ENCODE measurements at places on chromosomes 6 and 20.

GRCh38 chr6:42423244-42423643 is 28.5 kb downstream of the TRERF1 start:
- no peak for DNase-seq

- no peak for DNase-seq
Observed at GRCh38 chr20:57835074-57835452, 125.2 kb upstream of the PMEPA1 start.

GRCh38 chr6:127317388-127318128 is 25.9 kb downstream of the ECHDC1 start:
- DNase-seq, result no peak

- no peak for DNase-seq
Observed at GRCh38 chr6:135196739-135197510, 15.8 kb downstream of the MYB start.

DNA sequence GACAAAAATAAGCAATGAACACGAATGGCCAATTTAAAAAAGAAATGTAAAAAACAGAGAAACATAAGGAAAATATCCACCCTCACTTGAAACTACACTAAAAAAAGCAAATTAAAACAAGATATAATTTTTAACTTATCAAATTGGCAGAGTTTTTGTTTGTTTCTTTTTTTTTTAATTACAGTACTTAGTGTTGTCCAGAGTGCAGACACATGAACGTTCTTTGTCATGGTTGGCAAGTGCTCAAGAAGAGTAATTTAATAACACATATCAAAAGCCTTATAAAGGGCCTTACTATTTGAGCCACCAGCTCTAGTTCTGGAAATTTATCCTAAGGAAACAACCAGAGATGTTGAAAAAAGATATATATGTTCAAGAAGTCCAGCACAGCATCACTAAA is 142.3 kb downstream of the ATXN1 start:
- DNase-seq, result no peak

- no peak for DNase-seq
Observed at GRCh38 chr6:110690916-110691315, 124.4 kb downstream of the CDK19 start.

DNA sequence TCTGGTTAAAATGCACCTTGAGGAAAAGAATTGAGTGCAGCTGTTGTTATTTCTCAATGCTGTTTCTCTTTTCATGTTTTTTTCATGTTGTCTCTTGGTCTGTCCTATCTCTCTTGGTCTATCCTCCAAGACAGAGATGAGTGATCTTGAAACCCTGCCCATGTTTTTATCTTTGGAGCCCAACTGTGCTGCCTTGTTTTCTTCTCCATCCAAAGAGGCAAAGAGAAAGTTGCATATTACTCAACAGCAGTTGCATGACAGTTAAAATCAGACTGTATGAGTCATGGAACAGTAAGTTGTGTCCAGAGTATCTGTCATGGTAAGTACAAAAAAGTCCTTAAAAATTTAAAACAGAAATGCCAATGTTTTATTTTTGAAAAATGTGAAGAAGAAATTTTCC is 26.2 kb downstream of the BCAS1 start:
- DNase-seq, result no peak

DNA sequence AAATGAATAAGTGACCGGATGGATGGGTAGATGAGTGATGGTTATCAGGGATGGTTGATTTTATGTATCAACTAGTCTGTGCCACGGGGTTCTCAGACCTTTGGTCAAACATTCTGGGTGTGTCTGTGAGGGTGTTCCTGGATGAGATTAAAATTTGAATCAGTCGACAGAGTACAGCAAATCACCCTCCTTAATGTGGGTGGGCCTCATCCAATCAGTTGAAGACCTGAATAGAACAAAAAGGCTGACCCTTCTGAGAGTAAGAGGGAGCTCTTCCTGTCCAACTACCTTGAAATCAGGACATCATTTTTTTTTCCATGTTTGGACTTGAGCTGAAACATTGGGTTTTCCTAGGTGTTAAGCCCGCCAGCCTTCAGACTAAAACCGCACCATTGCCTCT is 136.4 kb upstream of the ATXN1 start:
- no peak for DNase-seq

DNA sequence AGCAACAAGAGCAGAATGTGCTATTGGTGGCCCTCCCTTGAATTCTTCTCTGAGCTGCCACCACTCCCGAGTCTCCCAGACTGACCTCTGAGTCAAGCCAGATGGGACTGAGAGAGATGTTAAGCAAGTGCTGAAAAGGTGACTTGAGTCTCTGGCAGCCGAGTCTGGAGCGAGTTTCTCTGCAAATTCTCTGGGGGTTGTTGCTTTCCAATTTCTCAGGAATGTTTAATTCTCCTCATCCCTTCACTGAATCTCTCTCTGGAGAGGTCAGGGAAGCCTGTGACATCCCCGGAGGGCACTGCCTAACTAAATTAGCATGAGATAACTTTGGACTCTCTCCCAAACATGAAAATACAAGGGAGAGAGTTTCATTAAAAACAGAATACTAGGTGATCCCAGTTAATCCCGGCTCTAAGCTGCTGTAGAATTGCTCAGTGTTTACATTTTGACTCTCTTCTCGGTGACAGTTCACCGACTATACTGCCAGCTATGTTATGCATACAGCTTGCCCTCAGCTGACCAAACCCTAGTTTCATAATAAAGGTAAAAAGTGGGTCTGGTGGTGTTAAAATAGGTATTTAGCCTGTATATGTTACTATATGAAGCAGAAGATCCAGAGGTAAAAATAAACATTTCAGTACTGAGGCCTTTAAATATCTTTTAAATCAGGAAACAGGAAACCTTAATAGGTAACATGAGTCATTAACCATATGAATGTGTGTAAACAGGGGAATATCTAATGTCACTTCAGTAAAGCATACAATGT is 157.9 kb downstream of the FOXC1 start:
- DNase-seq, result no peak

GRCh38 chr6:169978615-169979161 is 227.3 kb downstream of the ERMARD start:
- DNase-seq, result no peak

DNA sequence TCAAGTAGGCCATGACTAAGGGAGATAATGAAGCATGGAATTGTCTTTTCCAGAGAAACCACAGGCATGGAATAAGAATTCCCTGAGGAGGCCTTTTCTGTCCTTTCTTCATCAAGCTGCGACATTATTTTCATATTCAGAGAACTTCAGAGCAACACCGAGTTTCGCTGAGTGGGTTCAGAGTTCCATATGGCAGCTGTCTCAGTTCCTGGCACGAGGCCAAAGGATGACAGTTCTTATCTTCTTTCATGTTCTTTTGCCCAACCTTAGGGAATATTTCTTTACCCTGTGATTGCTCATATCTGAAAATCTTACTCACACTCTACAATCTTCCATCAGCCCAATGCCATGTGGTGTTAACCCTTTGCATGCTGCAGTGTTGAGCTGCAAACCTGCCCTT is 135.3 kb upstream of the BMP2 start:
- peak; percentile 58 for DNase-seq

GRCh38 chr6:45783716-45784115 is 231.9 kb downstream of the CLIC5 start:
- DNase-seq, result no peak

GRCh38 chr6:158751224-158751623 is 67.9 kb downstream of the EZR start:
- DNase-seq, result no peak

- no peak for DNase-seq
Observed at GRCh38 chr6:168315596-168315995, 4.0 kb downstream of the DACT2 start.

GRCh38 chr6:28583463-28583862 is 57.8 kb downstream of the GPX5 start:
- DNase-seq, result no peak

GRCh38 chr20:47988676-47989075 is 203.4 kb upstream of the SULF2 start:
- no peak for DNase-seq

GRCh38 chr20:24993337-24994185 is 1.0 kb upstream of the APMAP start:
- DNase-seq, result peak; percentile 66

GRCh38 chr6:81700414-81700813 is 52.1 kb downstream of the TENT5A start:
- no peak for DNase-seq

DNA sequence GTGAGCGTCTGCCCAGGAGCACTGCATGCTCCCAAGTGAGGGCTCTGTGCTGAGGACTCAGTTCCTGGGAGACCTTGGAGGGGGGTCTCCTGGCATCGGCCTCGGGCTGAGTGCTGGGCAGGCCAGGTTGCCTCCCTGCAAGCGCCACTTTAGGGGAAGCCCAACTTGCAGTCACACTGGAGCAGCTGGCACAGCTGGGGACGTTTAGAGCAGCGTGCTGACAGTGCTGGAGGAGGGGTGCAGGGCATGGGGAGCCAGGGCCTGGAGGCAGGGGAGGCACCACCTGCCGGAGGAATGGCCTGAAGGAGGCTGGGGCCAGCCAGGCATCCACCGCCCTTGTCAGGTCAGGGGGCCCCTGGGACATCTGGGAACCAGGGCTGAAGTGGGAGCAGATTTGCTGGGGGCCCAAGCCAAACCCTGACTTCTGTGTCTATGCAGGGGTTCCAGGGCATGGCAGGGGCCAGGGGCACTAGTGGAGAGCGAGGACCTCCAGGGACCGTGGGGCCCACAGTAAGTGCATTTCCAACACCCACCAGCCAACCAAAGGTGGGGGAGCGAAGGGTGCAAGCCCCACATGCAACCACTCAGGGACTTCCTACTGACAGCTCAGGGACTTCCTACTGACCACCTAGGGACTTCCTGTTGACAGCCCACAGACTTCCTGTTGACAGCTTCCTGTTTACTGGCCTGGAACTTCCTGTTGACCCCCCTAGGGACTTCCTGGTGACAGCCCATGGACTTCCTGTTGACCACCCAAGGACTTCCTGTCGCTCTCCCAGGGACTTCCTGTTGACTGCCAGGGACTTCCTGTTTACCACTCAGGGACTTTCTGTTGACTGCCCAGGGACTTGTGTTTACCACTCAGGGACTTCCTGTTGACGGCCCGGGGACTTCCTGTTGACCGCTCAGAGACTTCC is 33.6 kb downstream of the COL20A1 start:
- no peak for DNase-seq

- DNase-seq, result no peak
Observed at GRCh38 chr20:61414455-61414991, 162.5 kb downstream of the CDH4 start.

- no peak for DNase-seq
Observed at GRCh38 chr6:4351520-4352321, 216.3 kb upstream of the ECI2 start.

- no peak for DNase-seq
Observed at GRCh38 chr6:78605909-78606446, 261.4 kb upstream of the IRAK1BP1 start.

GRCh38 chr6:38487423-38487822 is 152.3 kb downstream of the BTBD9 start:
- DNase-seq, result no peak

DNA sequence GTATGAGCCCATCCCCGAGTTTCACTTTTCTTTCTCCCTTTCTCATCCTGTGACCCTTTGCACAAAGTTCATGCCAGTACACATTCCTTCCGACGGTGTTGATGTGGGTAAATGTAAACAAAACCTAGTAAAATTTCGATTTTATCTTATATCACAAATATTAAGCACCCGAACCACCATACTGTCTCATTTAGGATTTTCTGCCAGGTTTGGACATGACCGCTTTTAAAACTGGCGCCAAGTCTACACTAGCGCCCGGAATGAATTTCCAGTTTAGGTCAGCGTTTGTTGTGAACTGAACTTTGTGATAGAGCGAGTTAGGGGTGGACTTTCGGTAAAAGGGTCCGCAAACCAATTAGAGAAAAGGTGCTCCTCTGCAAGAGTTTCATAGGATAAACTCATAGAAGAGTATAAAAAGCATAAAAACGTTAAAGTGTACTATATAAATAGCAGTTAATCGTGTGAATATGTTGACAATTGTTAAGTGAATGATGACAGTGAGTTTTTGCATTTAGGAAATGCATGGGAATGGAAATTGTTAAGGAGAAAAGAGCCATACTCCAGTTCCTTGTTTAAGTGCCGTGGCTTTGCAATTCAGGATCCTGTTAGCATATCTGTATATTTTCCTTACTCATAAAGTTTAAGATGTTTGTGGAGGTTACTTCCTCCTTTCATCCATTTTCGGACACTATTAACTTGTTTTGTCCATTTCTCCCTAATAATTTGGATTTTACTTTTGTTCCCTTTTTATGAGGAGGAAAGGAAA is 937 bp downstream of the AKAP7 start:
- no peak for DNase-seq

GRCh38 chr6:106620931-106621672 is 8.2 kb downstream of the RTN4IP1 start:
- DNase-seq, result no peak

DNA sequence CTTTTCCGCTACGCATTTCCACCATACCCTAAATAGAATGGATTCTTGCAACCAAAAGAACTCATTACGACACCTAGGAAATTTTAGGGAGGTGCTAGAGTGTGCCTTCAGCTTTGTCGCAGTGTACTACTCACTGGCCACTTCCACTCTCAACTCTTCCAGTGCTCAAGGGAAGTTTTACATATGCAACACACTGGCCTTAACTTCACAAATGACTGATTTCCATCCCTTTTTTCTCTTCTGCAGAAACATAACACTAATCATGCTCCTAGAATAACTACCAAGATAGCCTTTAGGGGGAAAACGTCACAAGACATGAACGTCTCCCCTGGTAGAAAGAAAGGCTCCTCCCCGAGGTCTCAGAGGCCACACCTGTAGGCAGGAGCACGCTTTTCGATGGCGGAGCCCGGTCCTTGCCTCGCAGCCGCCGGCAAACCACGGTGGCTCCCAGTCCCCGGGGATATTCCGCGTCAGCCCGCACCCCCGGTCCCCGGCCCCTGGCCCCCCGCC is 584 bp downstream of the LYRM4 start:
- peak; percentile 9 for DNase-seq

GRCh38 chr6:62150048-62150663 is 135.9 kb downstream of the KHDRBS2 start:
- peak; percentile 39 for DNase-seq

GRCh38 chr20:31872406-31872805 is 2.0 kb downstream of the TTLL9 start:
- no peak for DNase-seq

- DNase-seq, result no peak
Observed at GRCh38 chr6:118895859-118896258, 1.9 kb downstream of the ASF1A start.

GRCh38 chr20:12591949-12592470 is 416.8 kb upstream of the SPTLC3 start:
- DNase-seq, result peak; percentile 60
